ENCODE measurements at places on chromosomes 16 and 17.
A peak's percentile ranks its signal among the peaks of the same experiment; 100 is the strongest.

DNA sequence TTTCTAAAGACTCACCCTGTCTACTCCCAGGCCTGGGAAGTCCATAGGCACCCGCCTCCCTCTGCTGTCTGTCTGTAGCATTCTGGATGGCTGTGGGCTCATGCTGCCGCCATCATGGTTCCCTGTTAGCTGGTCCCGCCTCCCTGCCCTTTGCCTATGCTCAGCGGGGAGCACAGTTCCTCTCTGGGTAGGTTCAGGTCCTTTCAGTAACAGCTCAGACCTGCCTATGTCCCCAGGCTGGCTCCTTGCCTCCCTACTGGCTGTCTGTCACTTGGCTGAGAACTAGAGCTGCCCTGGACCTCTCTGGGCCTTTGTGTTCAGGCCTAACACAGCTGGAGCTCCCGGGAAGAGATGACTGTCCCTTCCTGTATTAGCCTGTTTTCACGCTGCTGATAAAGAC lies 317.9 kb downstream of the SNX29 start:
- no peak for DNase-seq

GRCh38 chr16:86739808-86740207 lies 161.5 kb downstream of the FOXL1 start:
- no peak for DNase-seq

DNA sequence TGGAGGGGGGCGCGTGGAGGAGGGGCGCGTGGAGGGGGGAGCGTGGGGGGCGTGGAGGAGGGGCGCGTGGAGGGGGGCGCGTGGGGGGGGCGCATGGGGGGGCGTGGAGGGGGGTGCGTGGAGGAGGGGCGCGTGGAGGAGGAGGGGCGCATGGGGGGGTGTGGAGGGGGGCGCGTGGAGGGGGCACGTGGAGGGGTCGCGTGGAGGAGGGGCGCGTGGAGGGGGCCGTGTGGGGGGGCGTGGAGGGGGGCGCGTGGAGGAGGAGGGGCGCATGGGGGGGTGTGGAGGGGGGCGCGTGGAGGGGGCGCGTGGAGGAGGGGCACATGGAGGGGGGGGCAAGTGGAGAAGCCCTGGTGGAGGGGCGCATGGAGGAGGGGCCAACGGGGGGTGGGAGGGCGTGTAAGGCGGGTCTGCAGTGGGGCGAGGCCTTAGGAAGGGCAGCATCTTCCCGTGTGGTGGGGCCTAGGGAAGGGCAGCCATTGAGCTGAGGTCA lies 7.3 kb downstream of the MSLN start:
- DNase-seq: no peak

DNA sequence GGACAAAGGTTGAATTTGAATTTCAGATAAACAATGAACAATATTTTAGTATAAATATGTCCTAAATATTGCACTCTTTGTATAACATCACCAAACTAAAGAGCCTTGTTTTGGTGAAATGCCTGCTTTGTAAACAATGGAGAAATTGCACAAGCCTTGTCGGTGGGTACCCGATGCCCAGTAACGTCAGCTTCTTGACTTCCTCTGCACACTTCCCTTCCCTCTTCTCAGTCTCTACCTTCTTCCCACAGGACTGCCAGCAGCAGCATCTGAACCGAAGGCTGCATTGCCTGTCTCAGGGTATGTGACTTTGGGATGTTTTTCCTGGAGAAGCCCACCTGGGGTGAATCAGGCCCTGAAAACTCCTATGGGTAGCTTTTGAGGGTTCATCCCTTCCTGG lies 113.9 kb downstream of the UTP18 start:
- no peak for DNase-seq

DNA sequence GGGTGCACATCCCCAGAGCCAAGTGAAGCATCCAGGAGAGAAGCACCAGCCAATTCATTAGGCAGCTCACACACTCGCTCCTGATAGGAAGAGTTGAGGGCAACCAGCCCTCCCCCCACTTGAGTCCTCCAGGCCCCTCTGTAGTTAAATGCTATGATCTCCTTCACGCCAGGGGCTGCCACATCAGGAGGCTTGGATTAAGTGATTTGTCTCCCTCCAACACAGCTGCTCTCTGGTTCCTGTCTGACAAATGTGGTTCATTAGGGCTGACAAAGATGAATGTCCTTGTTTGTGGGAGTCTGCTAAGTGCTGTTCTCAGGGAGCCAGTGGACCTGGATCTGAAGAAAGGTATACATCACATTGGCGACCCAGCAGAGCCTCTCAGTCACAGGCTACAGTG lies 94.5 kb upstream of the WSCD1 start:
- no peak for DNase-seq

GRCh38 chr17:17416400-17417360 lies 60.1 kb upstream of the MED9 start:
- peak; percentile 79 for DNase-seq

- DNase-seq: no peak
Observed at GRCh38 chr17:8701221-8701620, 43.4 kb downstream of the CCDC42 start.

DNA sequence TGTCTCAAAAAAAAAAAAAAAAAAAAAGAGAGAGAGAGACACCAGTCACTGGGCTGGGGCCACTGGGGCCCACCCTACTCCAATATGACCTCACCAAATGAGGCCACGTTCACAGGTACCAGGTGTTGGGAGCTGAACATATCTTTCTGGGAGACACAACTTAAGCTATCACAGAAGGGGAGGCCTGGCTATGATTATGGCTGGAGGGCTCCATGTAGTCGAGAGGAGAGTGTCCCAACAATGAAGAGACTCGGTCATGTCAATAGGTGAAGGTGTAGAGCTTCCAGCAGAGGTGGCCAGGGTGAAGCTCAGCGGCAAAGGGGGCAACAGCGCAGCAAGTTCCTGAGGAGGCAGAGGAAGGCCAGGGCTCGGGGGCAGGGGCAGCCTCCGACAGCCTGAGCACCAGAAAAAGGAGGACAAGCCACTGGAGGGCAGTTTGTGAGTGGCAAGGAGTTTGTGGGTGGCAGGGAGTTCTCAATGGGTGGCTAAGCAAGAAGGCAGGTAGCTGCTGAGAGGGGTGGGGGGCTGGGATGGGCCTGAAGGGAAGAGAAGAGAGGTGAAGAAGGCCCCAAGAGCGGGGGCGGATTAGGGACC lies 28.0 kb downstream of the ABCC3 start:
- no peak for DNase-seq

GRCh38 chr17:17900615-17901520 lies 64.1 kb upstream of the SREBF1 start:
- DNase-seq: peak; percentile 84

GRCh38 chr16:13231365-13231764 lies 330.0 kb downstream of the SHISA9 start:
- DNase-seq: no peak

- DNase-seq: no peak
Observed at GRCh38 chr16:30615358-30616091, 5.3 kb upstream of the ZNF689 start.

- peak; percentile 83 for DNase-seq
Observed at GRCh38 chr16:70750893-70751467, 50.0 kb downstream of the VAC14 start.

DNA sequence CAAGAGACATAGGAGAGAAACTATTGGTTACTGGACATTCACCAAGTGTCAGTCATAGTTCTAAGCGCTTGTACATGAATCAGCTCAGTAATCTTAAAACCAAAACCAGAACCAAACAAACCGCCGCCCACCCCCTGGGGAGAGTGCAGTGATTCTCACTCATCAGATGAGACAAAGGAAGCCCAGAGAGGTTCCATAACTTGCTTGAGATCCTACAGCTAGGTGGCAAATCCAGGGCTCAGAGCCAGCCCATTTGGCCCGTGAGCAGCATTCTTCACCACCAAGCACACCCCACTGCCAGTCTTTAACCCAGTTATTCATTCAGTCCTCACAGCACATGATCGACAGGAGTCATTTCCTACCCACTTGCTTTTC lies 37.2 kb upstream of the RGS9 start:
- no peak for DNase-seq

- DNase-seq: no peak
Observed at GRCh38 chr17:72684405-72685020, 408.0 kb downstream of the SLC39A11 start.

- DNase-seq: no peak
Observed at GRCh38 chr17:44672479-44673093, 16.3 kb downstream of the MEIOC start.

DNA sequence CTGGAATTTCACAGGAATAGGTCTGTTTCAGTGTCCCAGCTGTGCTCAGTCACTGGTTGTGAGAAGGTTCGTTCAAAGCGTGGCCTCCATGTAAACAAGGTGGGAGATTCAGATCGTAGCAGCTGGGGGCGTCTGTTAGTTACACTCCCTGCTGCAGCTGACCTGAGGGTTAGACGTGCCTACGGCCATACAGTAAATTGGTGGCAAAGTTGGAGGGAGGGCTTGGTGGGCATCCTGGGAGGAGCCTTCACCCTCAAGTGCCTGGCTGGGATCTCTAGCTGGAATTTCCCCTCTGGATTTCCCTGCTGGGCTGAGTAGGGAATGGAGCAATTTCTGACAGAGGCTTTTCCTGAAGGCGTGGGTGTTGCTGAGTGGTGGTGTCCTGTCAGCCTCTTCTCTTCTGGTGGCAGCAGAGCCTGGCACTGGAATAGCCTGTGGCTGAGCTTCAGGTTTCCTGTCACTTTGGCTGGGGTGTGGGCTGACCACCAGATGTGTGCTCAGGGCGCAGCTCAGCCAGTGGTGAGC lies 6.4 kb downstream of the FCSK start:
- DNase-seq: no peak

GRCh38 chr16:18969855-18970240 lies 13.9 kb upstream of the TMC7 start:
- DNase-seq: no peak

- DNase-seq: no peak
Observed at GRCh38 chr16:5044011-5044540, 10.3 kb upstream of the NAGPA start.

- DNase-seq: no peak
Observed at GRCh38 chr17:82917699-82918345, 78.0 kb upstream of the ZNF750 start.

DNA sequence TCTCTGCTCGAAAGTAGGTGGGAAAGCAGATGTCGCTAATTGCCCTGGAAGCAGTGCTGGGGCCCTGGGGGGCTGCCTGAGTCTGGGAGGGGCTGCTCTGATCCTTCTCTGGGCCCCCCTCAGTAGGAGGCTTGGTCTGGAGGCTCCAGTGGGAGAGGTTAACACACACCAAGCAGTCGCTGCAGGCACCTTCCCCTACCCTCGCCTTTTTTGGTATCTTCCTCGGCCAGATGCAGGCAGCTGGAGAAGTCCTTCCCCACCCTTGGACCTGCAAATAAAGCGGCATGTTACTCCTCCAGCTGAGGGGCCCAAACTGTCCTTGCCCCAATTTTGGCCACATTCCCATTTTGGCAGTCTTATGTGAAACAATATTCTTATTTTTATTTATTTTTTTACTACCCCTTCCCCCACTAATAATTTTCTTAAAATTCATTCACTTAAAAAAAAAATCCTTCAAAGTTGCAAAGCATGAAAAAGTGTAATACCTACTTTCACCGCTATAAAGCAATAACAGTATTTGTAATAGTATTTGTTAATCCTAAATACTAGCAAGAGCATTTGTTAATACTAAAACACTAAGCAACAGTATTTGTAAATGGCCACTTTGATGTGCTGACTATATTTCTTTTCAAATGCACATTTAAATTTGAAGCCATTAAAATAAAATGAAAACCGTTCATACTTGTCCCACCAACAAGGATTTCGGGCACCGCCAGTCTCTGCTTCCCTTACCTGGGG lies 15.0 kb downstream of the C16orf46 start:
- no peak for DNase-seq

DNA sequence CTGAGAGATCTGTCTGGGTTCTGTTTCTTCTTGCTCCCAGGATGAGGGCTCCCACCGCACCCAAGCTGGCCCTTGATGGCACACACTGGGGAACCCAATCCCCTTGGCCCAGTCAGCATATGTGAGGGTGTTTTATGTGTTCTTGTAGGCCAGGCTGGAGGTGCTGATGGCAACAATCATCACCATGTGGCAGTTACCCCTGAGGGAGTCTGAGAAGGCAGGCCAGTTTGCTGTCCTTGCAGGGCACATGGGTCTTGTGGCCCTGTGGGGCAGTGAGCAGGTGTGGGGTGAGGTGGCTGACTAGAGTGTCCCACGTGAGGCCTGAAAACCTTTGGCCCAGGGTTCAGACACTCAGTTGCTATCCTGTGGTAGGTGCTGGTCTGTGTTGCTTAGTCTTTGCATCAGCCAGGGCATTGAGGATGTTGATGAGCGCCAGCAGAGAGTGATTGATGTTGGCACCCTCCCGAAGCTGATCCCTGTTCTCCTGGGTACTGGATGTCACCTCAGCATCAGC lies 2183.0 kb downstream of the TP53TG3F start:
- no peak for DNase-seq

GRCh38 chr17:74773871-74774286 lies 2.3 kb downstream of the NAT9 start:
- DNase-seq: no peak

DNA sequence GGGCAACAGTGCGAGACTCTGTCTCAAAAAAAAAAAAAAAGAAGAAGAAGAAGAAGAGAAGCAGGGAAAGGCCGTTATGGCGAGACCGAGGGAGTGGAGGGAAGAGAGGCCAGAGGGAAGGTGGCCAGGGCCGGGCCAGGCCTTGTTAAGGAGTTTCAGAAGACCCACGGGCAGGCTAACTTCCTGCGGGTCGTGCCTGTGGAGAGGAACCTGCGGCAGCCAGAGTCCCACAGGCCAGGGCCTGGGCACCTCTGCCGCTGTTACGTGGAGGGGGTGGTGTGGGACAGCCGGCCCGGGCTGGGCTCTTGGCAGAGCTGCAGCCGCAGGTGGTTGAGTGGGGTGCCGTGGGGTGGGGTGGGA lies 5.4 kb downstream of the WDR81 start:
- DNase-seq: no peak

GRCh38 chr17:64190472-64190871 lies 60.5 kb upstream of the ERN1 start:
- DNase-seq: no peak

DNA sequence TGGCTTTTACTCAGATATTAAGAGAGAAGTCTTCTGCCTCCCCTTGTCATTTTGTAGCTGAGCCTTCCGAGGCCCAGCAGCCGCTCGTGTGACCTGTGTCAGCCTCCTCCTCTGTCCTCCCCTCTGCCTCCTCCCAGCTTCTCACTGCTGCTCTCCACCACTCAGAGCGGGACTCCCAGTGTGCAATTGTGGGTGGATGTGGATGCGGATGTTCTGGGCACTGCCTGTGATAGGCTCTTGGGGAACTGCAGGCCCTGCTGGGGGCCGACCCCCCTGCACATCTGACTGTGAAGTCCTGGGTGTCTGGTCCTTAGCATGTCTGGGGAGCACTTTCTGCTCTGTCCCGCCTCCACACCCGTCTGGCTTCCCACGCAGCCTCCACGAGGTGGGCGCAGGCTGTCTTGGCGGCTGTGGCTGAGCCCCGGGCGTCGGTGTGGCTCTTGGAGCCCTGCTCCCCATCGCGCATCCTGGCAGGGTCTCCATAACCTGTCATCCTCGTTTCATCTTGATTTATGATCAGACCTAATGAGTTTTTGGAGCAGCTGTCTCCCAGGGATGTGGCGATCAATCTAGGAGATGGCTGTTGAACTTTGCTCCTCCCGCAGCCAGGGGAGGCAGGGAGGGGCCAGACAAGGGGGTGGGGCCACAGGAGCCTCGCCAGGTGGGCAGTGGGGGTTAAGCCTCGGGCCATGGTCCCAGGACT lies 28.1 kb downstream of the GRIN2C start:
- no peak for DNase-seq
